ENCODE measurements at places on chromosomes 4 and X.

DNA sequence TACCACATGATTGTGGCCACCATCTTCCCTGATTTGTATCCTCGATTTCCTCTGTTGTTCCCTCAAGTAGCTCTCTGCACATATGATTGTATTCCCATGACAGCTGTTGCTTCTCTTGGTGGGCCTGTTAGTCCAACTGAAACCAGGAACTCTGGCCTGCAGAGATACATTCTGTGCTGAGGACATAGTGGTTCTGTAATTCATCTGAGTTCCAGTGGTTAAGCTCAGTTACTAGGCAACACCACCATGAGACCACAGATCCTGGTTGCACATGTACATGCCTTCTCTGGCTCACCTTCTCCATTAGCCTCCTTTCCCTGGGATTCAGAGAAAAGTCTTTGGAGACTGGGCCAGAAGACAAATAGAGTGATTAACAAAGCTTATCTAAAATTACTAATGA, 172.1 kb upstream of the SLC7A11 start:
- no peak for DNase-seq

- DNase-seq = peak; percentile 50
Measured at GRCh38 chrX:49995107-49995731, 72.8 kb downstream of the CLCN5 start.

- DNase-seq = no peak
Measured at GRCh38 chr4:16297003-16297402, 70.7 kb upstream of the TAPT1 start.

DNA sequence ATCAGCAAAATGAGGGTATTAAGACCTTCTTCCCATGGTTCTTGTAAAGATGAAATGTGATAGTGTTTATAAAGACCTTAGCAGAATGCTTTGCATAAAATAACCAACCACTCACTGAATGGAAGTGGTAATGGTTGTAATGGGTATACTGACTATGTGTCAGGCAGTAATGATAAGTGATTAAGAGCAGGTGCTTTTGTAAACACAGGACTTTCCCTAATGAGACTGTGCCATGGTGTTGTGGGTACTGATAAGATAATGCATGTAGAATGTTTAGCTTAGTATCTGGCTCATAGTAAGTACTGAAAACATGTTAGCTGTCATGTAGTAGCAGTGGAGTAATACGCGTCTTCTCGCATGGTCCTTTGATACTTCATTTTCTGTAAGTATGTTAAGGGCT, 6.9 kb downstream of the LSM6 start:
- no peak for DNase-seq

GRCh38 chrX:16138108-16138427, 14.7 kb downstream of the GRPR start:
- no peak for DNase-seq

GRCh38 chr4:13365195-13365594, 118.9 kb downstream of the RAB28 start:
- DNase-seq = no peak

GRCh38 chrX:70453024-70453618, 8.5 kb downstream of the DLG3 start:
- DNase-seq = no peak

DNA sequence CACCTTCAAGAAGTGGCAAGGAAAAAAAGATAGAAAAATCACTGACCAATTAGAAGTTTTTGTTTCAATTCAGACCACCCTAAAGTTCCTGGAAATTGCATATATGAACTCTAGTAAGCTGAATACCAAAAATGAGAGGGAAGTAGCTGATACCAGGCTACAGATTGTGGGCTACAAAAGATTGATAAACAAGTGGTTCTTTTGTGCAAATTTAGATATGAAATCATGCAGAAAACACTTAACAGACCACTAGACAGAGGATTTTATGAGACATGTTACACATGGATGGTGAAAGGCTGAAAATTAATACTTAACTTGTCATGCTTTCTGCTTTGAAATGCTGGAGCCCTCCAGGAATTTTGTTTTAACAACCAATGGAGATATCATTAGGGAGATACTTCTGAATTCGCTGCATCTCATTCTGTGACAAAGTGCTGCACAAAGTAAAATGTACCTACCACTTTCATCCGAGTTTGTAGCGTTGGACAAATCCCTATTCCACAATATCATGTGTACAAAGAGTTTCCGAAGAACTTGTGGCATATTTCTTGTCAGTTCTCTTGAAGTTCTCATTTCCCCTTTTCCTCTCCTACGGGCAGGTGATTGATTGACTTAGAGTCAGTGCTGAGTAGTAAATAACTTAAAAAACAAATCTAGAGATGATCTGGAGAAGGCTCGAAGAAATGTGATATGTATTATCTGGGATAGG, 235.0 kb downstream of the PALLD start:
- DNase-seq = no peak

DNA sequence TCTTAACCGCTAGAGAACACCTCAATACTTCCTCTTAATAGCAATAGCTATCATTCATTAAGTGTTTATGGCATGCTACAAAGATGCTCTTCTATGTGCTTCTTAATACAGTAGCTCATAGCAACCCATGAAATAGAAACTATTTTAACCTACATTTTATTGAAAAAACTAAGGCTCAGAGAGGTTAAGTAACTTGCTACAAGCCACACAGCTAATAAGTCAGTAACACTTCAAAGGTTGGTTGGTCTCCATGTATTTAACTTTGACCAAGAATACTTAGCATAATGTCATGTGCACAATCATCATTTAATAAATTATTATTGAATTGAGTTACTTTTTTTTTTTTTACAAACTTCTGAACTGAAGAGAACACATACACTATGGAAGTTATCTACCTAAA, 36.1 kb downstream of the IL13RA1 start:
- DNase-seq = no peak

DNA sequence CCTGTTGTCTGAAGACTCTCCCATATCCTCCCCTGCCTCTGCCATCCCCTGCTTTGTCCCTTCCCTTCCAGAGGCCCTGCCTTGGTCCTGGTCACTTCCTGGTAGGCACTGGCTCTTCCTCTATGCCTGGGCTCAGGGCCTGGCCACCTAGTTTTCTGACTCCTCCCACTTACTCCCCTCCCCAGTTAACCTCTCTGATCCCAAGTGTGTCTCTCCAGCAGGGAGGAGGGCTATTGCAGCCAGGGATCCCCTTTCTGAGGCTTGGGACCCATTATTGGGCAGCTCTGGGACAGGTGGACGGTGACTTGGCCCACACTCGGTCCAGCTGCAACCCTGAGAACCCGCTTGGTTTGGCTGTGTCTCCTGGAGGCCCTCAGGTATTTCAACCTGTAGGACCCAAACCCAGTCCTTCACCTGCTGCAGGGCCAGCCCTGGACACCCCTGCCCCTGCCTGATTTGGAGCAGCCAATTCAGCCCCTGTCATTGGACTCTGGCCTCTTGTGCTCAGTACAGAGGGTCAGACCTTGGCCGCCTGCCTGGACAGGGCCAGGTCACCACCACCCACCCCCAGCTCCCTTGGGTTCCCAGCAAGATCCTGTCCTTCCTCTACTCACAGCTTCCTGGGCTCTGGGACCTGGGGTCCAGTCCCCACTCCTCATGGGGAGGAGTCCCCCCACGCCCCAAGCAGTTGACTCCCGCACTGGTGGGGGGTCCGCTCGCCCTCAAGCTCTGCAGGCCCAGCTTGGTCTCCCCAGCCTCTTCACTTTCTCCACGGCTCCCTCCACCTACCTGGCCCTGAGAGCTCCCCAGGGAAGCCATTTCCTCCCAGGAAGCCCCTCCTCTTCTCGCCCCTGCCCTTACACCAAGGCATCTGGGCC, 1.1 kb upstream of the SH3BP2 start:
- no peak for DNase-seq

- no peak for DNase-seq
Measured at GRCh38 chr4:110635163-110635865, 12.4 kb upstream of the PITX2 start.

DNA sequence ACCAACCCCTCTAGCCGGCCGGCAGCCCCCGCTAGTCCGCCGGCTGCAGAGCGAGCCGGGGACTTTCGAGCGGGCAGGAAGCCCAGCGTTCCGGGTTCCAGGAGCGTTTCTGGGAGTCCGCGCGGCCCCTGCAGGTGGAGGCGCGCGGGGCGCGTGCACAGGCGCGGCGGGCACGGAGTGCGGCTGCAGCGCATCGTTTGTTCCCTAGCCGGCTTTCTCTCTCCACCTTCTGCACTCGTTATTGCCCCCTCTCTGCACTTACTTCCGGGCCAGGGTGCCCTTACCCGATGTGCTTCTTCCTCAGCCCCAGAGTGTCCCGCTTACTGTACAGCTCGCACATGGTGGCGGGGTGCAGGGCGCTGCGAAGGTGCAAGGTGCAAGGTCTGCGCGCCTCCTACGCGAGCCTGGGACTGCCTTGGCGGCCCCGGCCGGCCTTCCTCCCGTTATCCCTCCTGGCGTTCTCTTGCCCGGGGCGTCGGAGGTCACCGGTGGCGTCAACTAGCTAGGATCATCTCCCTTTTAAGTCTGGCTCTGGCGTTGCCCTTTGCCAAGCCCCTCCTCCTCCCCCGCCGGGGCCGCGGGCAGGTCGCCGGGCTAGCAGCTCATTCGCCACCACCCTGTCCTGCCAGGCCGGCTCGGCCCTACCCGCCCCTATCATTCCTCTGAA, at the start of gene ETNPPL:
TSS of gene ETNPPL (minus strand) at position 495 of the 667 bp plus-strand sequence. CDS start at position 340, 155 bp downstream.
- DNase-seq = no peak

DNA sequence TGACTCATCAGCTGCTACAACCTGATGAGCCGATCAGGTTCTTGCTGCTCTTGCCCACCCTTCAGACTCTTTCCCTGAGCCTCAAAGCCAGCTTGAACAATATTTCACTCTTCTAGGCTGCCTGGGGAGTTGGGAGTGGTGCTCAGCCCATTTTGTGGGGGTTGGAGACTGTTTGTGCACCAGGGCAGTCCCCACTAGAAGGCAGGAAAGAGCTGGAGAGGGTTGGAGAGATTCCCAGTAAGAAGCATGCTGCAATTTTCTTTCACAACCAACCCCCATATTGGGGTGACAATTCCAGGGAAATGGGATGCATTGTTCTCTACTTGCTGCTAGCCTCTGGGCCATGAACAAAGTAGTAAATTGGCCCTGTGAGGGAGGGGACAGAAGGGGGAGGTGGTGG, 44.1 kb downstream of the SLC16A2 start:
- no peak for DNase-seq

GRCh38 chr4:139018501-139018900, 2.9 kb downstream of the NOCT start:
- no peak for DNase-seq

GRCh38 chr4:92399032-92399431, 95.3 kb downstream of the GRID2 start:
- DNase-seq = no peak

DNA sequence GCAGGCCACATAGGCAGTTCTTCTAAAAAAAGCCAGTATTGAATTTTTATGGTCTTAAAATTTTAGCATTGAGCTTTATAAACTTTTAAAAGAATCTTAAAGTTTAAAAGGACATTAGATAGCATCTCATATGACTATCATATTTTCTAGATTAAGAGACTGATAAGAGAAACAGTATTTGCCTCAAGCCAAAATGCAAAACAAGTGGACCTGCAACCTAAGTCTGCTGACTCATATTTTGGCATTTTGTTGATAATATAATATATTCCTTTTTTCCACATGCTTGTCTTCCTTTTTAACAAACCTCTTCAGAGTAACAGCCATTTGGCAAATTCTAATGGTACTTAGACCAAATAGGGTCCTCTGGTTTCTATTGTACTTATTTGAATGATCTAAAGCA, 328.5 kb upstream of the GALNTL6 start:
- no peak for DNase-seq

GRCh38 chrX:13470685-13470977, 98.8 kb upstream of the EGFL6 start:
- DNase-seq = no peak

DNA sequence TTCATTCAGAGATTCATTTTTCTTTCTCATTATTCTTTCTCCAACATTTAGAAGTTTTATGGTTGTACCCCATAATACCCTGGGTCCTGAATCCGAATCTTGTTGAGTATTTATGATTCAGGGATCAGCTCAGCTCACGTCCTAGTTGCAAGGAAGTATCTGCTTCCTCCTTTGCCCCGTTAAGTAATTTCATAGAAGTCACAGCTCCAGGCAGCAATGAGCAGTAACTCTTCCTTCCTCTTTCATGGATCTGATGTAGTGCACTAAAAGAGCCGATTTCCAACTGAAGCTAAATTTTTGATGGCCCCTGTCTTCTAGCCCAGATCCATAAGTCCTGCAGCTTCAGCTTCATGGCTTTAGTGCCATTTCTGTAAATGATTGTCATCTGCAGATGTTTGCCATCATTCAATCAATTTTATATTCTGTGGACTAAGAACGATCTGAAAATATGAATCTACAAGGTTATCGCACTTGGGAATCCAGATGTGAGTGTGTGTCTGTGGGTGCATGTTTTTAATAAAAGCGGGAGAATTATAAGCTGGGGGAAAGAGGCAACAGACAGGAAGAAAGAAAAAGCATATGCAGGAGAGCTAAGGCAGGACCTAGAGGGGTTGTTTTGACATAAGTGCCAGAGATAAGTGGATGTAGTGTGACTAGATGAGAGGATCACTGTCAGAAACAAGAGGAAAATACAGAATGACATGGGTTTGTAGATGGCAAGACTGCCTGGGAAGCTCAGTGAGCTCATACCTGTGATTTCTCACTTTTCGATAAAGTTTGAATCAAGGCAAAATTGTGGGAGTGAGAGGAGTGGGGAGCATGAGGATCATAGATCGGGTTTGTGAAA, 17.5 kb downstream of the VEGFD start:
- no peak for DNase-seq

DNA sequence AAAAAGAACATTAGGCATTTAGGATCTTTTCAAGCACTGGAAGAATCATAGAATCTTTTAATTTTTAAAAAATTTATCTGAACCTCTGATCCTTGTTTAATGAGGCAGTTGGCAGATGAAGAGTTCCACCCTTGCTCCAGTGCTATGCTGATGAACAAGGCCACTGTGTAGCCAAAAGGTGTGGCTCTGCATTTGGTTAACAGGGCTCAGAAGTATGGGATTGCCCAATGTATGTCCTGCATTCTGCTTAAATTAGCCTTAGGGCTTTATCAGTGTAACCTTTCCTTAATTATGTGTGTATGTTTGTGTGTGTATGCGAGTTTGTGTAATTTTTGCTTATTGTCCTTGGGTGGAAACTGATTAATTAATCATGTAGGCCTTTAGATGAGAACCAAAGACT, 43.3 kb upstream of the PPM1K start:
- DNase-seq = no peak

GRCh38 chrX:45756557-45756956, 555.9 kb upstream of the DIPK2B start:
- DNase-seq = peak; percentile 44

DNA sequence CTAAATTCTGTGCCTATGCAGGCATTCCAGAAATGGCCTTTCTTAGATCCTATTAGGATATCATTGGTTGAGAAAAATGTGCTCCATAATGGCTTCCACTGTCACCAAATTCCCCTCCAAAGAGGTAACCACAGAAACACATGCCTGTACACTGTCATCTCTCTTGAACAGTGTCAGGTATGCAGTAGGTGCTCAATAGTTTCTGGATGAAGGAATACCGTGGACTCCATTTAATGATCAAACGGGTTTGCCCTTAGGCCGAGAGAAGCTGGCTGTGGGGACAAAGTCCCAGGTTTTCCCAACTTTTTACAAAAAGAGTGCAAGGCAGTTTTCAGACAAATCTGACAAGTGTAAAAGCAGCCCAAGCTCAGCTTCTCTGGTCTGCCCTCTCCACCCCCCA, 16.5 kb upstream of the MTM1 start:
- DNase-seq = no peak

- peak; percentile 30 for DNase-seq
Measured at GRCh38 chr4:33882246-33882990, 2361.9 kb downstream of the ARAP2 start.

Measured in astrocyte of the spinal cord (primary cell).